ENCODE measurements at places on chromosomes 2 and 18. TPM values are rescaled to one million over a fixed set of nuclear protein-coding genes. Genes with fewer than 3 reads are reported as not detected.

WDR7 gene
- 23.6 TPM for total RNA-seq

IL18RAP gene
- total RNA-seq = not detected

NEU2 gene
- total RNA-seq = not detected

LYG1 gene
- total RNA-seq = 1.1 TPM

FRZB gene
- under 0.01 TPM for total RNA-seq

RNF125 gene
- total RNA-seq = 1.1 TPM

Measured in myometrial cell (primary cell).